ENCODE measurements at places on chromosomes 7 and 10.

GRCh38 chr7:152185558-152185957 lies 160.1 kb downstream of the GALNT11 start:
- DNase-seq, result no peak

DNA sequence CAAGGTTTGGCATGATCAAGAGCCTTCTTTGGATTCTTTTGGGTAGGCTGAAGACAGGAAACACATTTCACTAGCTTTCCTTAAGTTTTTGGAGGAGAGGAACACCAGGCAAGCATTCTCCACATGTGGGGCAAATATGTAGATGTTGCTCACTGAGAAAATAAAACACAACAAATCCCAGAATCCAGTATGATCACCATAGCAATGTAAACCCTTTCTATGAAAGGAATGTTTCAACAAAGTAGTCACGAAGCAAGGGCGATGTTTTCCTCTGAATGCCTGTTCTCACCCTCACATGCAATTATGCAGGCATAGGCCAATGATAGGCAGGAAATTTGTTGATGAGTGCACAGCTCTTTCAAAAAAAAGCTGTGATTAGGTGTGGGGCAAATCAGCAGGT lies 20.5 kb upstream of the CEP41 start:
- no peak for DNase-seq

DNA sequence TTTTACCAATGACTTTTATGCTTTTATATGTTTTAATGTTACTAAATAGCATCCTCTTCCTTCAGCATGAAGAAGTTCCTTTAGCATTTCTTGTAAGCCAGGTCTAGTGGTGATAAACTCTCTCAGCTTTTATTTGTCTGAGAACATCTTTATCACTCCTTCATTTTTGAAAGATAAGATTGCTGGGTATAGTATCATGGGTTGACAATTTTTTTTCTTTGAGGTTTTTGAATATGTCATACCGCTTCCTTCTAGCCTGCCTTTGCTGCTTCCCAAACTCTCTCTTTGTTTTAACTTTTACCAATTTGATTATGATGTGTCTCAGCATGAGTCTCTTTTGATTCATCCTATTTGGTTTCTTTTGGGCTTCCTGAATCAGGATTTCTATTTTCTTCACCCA lies 108.2 kb upstream of the KAT6B start:
- DNase-seq, result no peak

DNA sequence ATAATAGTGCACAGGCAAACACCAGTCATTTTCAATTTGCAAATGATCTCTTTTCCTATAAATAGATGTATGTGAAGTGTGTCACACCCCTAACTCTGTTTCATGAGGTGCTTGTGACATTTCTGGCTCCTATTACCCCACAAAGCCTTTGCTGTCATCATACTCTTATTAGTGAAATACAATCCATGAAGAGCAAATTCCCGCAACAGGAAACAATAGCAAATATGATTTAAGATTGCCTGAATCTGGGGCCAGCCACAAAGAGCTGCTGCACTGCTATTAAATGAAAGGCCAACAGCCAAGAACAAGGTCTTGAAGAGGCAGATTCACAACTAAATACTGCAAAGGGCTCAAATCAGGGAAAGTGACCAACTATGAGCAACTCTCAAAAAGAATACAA lies 96.3 kb upstream of the CAV2 start:
- no peak for DNase-seq

DNA sequence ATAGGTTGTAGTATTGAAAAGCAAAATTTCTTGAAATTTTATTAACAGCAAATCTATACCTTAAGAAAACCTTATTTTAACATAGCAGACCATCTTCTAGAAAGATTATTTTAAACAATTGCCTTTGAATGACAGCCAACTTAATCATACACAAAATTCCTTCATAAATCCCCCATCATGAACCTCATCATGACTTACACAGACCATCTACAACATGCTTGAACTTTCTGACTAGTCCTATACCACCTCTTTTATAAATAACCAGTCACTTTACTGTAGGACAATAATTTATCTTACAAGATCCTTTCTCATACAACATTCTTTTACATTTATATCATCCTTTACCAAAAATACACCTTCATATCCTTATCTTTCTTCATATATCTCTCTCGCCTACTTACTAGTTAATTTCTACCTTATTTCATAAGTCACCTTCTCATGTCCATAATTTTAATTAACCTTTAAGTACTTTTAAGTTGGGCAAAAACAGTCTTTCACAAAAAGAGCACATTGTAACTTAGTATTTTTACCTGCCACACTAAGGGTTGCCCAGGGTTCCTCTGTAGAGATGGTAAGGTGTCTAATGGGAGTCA lies 16.6 kb upstream of the PTN start:
- no peak for DNase-seq

DNA sequence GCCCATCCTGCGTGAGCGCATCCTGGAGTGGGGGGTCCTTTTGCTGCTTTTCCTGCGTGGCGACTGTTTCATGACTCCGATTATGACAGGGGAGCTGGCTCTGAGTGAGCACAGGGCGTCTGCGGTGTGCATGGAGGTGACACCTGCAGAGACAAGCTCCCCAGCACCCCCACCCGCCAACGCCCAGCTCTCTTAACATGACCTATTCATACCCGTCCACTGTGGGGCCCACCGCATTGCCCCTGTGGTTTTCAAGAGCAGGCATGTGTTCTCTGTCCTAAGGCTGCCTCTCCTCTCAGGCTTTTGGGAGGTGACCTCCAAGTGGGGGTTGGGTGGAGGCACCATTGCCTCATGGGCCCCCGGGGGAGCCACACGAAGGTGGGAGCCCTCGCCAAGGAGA lies 500.7 kb downstream of the TCERG1L start:
- DNase-seq, result no peak

DNA sequence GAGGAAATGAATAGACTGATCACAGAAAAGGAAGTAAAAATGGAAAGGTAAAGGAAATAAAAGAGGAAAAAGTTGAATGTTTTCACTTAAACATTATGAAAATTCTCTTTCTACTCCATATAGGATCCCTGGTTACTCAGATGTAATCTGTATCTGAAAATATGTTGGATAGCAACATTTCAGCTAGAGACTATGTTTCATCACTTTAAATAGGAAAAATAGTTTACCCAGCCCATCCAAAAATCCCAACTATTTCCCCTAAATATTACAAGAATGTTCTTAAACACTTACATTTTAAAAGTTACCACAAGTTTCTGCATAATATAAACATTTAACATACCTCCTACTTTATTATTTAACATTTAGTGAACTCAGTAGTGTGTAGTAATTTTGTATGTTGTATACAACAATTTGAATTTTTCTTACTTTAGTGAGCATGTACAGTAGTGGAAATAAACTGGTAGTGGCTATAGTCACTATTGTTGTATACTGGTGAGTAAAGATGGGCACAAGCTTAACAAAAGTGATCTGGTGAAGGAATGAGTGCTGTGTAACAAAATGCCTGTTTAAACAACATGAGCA lies 27.1 kb downstream of the SLF2 start:
- DNase-seq, result no peak

- DNase-seq, result no peak
These were observed 51.9 kb upstream of the NPVF start for GRCh38 chr7:25280181-25280580.

DNA sequence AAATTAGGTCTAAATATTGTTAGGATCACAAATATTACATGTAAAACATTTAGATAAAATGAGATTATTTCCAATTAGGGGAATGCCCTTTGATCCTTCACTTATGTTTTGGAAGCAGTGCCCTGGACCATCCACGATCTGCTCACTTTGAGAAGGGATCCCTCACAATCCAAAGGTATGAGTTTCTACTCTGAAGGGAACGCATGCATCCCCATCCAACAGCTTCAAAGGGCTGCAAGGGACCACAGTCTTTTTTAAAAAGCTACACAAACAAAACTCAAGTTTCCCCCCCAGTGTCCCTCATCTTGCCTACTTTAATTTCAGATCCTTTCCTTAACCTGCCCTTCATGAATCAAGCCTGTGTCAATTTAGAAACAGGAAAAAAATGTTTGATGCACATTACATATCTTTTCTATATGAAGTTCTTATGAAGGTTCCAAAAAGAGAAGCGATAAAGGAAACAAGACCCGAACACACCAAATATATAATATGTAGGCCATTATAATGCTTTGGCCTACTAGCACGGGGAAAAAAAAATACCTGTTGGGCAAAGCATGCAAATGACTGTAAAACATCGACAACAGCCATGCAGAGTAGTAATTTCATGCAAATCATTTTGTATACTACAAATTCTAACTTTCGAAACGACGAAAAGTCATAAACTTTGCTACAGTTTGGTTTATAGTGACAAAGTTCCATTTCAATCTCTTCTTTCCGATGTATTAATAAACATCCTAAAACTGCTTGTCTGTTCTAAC lies 2.0 kb downstream of the EIF3A start:
- DNase-seq, result no peak

DNA sequence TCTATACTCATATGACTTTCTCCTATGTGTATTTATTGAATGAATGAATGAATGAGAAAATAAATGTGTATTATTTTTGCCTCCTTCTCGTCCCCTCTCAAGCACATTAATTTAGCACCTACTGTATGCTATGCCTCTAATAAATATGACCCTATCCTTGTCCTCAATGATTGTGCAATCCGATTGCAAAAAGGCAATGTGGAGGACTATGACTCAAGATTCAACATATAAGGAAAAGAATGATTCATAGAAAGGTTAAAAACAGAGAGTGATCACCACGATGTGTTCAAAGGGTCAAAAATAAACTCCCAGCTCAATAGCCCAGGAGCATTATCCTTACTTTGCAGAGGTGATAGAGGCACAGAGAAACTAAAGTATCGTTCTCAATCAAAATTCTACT lies 322.8 kb upstream of the SORCS1 start:
- no peak for DNase-seq

- DNase-seq, result no peak
These were observed 152.1 kb downstream of the LYZL1 start for GRCh38 chr10:29440981-29441380.

GRCh38 chr7:115060095-115060870 lies 138.4 kb downstream of the MDFIC start:
- no peak for DNase-seq

- no peak for DNase-seq
These were observed 44.8 kb downstream of the CAMK2B start for GRCh38 chr7:44280636-44280992.

- DNase-seq, result peak; percentile 8
These were observed 75.1 kb downstream of the EBF3 start for GRCh38 chr10:129888784-129889616.

GRCh38 chr7:56105508-56105907 lies 768 bp downstream of the CHCHD2 start:
- DNase-seq, result peak; percentile 69

GRCh38 chr10:8840356-8840755 lies 785.9 kb downstream of the GATA3 start:
- DNase-seq, result no peak

GRCh38 chr7:69677054-69677852 lies 79.0 kb downstream of the AUTS2 start:
- no peak for DNase-seq

GRCh38 chr10:98577578-98577977 lies 130.8 kb upstream of the HPS1 start:
- no peak for DNase-seq

DNA sequence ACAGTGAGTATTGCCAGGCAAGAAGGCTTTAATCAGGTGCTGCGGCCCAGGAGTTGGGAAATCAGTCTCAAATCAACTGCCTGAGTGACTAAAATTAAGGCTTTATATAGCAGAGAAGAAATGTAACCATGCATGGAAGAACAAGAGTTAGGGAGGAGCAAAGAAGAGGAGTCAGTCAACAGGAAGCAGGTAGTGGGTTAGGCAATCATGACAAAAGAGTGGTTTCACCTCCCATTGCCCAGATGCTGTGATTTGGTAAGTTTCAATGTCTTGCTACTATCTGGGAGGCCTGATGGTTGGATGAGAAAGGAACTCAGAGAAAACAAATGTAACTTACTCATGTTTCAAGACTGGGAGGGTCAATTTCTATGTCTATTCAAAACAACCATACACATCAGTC lies 998.3 kb downstream of the GATA3 start:
- no peak for DNase-seq

DNA sequence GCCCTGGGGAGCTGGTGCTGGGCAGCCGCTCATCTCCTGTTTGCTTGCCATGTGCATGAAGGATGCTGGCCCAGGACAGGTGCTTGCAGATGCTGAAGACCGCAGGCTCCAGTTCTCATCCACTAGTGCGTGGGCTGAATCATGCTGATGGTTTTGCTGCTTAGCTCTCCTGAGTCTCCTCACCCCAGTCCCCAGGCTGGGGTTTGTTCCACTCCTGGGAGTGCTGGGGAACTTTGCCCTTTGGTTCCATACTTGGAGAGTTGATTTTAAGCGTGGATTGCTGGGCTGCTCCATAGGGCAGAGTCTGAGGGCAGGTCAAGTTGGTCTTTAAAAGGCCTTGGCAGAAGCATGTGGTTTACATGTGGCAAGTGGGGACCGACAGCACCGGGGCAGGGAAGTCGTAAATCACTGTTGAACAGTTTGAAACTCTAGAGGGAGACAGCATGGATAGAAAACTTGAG lies 9.1 kb downstream of the DYNC2I1 start:
- DNase-seq, result no peak

DNA sequence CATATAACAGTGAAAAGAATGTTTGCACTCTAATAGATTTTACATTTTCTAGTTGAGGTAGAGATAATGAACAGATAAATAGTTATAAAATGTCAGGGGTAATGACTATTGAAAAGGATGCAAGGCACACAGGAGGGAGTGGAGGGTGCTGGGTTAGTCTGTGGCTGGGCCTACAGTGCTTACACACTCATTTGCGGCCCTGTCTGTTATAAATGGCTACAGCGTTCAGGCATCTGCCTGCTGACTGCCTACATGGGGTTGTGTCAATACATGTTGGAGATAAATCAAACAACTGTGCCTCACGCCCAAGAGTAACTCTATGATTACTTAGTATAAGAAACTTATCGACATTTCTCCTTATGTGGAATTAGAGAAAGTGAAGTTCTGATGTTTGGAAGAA lies 313.3 kb downstream of the ACTR3B start:
- DNase-seq, result no peak

DNA sequence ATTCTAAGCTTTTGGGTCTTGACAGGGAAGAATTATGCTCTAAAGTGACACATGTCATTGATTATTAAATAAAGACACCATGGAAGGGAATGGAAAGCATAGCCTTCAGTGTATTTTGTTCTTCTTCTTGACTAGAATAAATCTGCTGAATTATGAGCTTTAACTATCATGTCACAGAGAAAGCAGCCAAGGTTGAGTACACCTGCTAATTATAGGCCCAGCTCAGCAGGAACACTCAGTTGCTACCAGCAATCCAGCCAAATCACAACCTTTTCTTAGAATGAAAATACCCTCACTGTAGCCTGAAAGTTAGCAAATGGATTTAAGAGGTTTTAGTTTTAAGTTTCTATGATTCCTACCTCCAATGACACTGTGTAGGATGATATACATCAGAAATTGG lies 225.3 kb upstream of the RHOBTB1 start:
- DNase-seq, result no peak

GRCh38 chr10:73914036-73914435 lies 3.1 kb downstream of the PLAU start:
- no peak for DNase-seq

GRCh38 chr10:49007129-49007528 lies 67.5 kb upstream of the LRRC18 start:
- DNase-seq, result no peak

Data from RCC 7860 (cell line).